ENCODE measurements at places on chromosomes 6 and 20. TPM values are rescaled to one million over a fixed set of nuclear protein-coding genes. Genes with fewer than 3 reads are reported as not detected.

DNA sequence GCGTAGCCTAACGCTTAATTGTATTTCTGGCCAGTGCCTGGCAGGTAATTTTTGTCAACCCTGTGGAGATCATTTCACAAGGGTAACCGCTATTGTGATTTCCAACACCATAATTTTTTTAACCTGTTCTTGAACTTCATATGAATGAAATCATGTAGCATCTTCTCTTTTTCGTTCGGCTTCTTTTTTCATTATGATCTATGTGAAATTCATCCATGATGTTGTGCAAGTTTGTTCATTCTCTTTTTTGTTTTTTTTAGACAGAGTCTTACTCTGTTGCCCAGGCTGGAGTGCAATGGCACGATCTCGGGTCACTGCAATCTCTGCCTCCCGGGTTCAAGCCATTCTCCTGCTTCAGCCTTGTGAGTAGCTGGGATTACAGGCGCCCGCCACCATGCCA lies 42.5 kb upstream of the TGM3 start:
- DNase-seq, result no peak

DNA sequence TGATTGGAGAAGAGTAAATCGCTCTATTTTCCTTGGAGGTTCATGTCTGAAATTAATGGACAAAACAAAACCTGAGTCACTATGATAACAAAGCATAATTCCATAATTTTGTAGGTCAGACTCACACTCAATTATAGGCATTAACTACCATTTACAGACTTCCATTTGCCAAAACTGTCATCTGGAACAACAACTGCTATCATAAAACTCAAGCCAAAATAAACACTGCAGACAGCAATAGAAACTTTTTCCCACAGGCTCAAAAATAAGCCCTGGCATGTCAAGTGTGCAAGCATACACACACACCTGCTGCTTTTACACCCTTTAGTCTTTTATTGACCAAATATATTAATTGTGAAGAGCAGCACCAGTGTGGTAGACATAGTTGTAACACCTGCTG lies 7.1 kb downstream of the MRPS10 start:
- no peak for DNase-seq

DNA sequence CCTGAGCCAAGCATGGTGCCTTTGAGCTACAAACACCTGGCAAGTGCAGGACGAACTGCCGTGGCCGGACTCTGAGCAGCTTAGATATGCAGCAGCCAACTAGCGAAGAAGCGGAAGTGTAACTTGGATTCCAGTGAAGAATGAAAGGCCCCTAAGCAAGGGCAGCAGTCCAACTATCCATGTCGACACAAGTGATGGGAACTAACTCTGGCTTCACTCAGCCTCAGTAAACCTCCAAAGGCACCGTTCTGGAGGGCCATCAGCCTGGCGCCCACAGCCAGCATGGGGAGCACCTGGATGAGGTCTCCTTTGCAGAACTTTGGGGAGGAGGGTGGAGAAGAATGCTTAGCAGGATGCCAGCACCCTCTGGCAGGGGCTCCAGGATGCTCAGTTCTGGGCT lies 78.4 kb upstream of the MLN start:
- peak; percentile 74 for DNase-seq

The GPX5 gene
- not detected for total RNA-seq

GRCh38 chr20:61929971-61930666 lies 135.6 kb downstream of the TAF4 start:
- DNase-seq, result no peak

DNA sequence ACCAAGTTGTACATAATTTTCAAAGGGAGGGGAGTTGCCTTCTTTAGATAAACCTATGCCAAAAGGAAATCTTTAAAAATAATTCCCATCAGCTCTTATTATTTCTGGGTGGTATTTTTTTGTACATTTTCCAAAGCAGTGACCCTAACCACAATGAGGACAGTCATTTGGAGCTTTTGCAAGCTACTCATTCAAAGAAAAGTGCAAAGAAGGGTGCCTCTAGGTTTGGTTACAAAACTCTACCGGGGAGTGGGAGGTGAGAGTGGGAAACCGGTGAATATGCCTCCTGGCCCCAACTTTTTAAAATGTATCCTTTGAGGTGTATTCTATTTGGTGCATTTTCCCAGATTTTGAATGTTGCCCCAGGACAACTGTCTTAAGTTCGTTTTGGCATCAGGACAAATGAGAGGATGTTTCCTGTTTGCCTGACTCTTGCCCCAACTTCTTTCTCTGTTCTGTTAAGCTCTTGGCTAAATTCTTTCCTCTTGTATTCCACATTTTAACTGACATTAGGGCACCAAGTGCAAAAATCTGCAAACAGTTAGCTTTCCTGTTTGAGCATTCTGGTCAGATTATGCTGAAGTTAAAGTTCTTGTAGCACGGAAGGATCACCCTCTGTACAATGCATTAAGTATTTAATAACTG lies 78.9 kb downstream of the SLX4IP start:
- no peak for DNase-seq

The SLC4A11 gene
- not detected for total RNA-seq

GRCh38 chr20:49757597-49757996 lies 43.9 kb upstream of the B4GALT5 start:
- DNase-seq, result no peak

The REM1 gene
- not detected for total RNA-seq

The GFOD1 gene
- total RNA-seq, result 7.6 TPM

- DNase-seq, result peak; percentile 73
Measured at GRCh38 chr20:36070451-36070850, 84.1 kb upstream of the EPB41L1 start.

GRCh38 chr6:149752600-149753373 lies 3.2 kb downstream of the PCMT1 start:
- no peak for DNase-seq

DNA sequence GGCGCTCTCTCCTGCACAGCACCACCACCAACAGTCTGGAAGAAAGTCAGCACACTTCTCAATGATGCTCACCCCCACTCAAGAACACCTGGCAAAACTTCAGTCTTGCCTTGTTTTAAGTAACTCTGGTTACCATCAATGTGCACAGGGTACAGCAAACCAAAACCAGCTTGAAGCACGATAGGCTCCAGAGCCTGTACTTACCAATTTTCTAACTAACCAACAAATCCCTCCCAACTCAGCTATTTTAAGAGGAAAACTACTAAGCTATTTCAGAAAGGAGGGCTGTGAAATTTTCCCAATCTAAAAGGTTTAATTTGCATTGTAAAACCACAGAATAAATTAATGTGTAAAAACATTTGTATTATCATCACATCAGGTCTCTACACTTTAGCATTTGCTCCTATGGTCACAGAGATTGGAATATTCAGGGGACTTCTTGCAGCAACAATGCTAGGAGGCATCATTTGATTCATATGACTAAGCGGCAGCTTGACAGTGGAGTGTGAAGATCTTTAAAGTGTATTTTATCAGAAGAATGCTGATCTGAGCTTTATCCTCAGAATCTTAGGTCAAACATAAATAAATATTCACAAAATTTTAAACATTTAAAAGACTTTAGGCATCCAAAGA lies 82.8 kb downstream of the RALGAPA2 start:
- no peak for DNase-seq

DNA sequence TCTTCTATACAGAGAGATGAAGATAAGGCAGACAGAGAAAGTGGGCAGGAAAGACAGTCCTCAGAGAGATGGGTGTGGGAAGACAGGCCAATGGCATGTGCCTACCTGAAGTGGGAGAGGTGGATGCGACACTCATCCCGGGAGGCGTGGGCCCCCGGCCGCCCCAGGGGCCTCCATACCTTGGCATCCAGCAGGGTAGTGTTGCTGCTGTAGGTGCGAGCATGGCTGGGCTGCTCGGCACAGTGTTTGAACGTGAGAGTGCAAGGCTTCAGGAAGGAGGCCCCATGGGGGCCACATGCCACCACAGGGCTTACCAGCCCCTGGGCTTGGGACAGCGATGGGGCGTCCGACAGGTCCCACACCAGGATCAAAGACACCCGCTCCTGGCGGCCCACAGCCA lies 5.2 kb downstream of the UNC5CL start:
- no peak for DNase-seq

- peak; percentile 92 for DNase-seq
Measured at GRCh38 chr6:107114213-107114925, 946 bp downstream of the BEND3 start.

DNA sequence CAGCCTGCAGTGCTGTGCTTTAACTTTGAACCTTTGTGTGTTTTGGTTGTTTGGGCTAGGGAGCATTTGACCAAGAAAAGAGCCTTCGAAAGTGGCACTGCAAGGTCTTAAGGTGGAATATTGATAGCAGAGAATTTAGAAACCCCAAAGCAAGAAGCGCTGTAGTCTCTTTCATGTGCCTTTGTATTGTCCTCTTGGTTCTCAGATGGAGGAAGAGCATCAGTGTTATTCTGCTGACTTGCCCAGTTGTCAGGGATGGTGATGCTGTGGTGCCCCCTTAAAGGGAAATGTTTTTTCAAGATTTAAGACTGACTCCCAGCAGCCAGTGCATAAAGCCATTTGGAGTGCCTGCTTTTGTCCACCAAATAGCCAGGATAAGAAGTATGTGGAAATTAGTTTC lies 102.7 kb upstream of the INSM1 start:
- no peak for DNase-seq

DNA sequence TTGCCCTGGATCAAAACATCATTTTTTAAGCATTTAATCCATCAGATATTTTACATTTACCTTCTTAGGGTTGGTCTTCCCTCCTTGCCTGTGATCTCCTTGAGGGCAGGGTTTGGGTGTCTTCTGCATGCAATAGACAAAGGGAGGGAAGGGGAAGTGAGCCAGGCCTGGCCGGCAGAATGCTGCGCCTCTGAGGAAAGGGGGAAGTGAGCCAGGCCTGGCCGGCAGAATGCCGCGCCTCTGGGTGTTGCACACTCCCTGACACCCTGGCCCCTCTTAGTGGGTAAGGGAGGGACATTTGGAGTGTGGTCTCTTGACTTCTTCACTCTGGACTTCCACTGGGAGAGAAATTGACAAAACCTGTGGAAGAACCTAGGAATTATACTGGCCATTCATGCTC lies 12.4 kb downstream of the PSMF1 start:
- DNase-seq, result peak; percentile 17

- DNase-seq, result no peak
Measured at GRCh38 chr6:137883400-137884148, 16.5 kb downstream of the TNFAIP3 start.

GRCh38 chr6:101722991-101723579 lies 329.6 kb downstream of the GRIK2 start:
- no peak for DNase-seq

DNA sequence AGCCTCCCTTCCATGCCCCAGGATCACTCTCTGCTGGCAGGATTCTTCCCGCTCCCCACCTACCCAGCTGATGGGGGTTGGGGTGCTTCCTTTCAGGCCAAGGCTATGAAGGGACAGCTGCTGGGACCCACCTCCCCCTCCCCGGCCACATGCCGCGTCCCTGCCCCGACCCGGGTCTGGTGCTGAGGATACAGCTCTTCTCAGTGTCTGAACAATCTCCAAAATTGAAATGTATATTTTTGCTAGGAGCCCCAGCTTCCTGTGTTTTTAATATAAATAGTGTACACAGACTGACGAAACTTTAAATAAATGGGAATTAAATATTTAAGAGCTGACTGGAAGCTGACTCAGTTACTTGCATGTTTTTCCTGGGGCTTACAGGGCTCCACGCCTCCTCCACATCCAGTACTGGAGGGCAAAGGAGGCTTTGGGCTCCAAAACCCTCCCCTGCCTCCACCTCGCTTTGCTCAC lies 24.3 kb upstream of the FANCE start:
- no peak for DNase-seq

The COL9A3 gene
- not detected for total RNA-seq

- no peak for DNase-seq
Measured at GRCh38 chr20:58622671-58623578, 28.2 kb upstream of the STX16 start.

DNA sequence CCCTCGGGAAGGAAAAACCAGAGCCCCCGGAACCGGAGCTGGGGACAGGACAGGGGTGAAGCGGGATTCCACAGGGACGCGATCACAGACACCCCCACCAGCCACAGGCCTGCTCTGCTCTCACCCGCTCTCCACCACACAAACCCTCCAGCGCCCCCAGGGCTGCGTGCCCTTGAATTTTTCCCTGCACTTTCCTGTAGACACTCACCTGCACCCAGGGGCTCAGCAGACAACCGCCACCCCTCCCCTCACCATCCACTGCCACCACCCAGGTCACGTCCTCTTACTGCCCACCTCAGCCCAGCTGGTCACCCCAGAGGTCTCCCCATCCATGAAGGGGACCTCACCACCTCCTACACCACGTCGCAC lies 631 bp downstream of the ULBP2 start:
- DNase-seq, result no peak

DNA sequence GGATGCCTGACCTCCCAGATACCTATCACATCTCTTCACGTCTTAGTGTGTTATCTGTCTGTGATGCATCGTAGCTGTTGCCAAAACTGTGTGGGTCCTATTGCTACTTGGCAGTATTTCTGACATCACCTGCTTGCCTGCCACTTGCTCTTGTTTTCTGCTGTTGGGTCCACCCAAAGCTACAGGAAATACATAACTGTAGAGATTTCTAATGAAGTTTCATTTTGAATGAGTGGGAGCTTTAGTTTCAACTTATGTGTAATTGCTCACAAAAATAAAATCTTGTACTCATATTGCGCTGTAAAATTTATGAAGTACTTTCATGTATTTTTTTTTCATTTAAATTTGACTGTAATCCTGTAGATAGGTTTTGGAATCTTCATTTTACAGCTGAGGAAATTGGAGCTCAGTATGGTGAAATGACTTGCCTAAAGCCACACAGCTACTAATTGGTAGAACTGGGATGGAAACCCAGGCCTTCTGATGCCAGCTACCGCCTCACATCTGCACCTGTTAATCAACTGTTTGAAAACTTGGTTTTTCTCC lies 113.6 kb upstream of the MAN1A1 start:
- DNase-seq, result no peak

GRCh38 chr20:1803932-1804501 lies 91.2 kb upstream of the SIRPA start:
- DNase-seq, result no peak

DNA sequence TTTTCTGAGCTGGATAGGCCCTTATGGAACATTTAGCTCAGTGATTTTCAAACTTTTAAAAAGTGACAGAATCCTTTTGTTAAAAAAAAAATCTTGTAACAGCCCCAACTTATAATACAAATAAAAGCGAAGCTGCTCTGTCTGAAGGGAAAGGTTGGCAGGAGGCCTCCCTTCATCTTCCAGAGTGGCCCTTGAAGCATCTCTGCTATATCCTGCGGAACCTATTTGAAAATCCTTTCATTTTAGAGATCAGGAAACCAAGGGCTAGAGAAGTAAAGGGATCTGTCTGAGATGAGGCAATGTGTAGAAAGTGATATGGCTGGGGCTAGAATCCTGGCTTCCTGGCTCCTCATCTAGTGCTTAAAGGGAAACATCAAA lies 107.8 kb downstream of the UBE3D start:
- no peak for DNase-seq

The FRS3 gene
- 3.1 TPM for total RNA-seq

DNA sequence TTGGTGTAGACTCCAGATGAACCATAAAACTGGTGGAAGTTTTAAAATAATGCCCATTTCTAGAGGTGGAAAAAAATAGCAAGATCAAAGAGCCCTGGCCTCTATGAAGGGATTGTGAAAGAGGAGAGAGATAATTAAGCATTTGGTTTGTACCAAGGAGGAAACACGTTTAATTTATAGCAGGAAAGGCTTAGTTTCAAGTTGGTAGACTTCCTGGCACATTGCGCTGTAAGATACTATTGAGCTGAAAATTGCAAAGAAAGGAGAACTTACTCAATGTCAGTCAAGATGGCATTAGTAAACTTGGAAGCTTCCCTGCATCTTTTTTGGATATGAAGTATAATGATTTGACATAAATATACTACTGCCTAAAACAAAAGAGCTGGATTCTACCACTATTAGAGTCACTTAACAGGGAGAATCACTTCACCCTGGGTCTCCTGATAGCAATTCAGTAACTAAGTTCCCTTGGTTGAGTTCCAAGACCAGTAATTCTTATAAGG lies 24.4 kb downstream of the MARCKS start:
- no peak for DNase-seq

The TMEM170B gene
- 0.29 TPM for total RNA-seq

Data from stomach (tissue), 19 donors.